ENCODE measurements at places on chromosomes 13 and 19. TPM values are rescaled to one million over a fixed set of nuclear protein-coding genes. Genes with fewer than 3 reads are reported as not detected.
A peak's percentile ranks its signal among the peaks of the same experiment; 100 is the strongest.

DNA sequence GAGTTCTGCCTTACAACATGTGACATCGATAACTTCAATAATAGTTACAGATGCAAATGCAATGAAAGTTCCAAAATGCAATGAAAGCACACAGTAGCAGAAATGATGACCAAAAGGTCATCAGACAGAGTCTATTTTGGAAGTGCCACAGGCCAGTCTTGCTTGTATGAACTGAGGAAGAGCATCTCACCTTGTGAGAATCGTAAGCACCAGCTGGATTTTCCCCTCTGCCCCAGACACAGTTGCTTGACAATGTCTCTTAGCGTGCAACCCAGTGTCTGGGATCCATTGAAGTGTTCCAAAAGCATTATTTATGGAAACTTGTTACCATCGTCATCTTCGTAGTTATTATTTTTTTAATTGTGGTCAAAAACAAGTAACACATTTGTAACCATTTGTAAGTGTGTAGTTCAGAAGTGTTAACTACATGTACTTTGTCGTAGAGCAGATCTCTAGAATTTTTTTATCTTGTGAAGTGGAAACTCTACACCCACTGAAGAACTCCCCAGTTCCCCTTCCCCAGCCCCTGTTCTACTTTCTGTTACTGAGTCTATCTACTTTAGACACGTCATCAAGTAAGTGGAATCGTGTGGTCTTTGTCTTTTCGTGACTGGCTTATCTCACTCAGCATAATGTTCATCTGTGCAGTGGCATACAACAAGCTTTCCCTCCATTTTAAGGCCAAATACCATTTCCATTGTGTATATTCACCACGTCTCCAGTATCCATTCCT, 170.0 kb upstream of the RNF113B start:
- H3K36me3 ChIP-seq: no peaks in the 10 kb centered on the region
- no peak overlapping the region for H3K4me3 ChIP-seq
- no peaks in the 10 kb centered on the region for H3K4me1 ChIP-seq
- no peak overlapping the region for H3K27ac ChIP-seq
- DNase-seq: no peak

DNA sequence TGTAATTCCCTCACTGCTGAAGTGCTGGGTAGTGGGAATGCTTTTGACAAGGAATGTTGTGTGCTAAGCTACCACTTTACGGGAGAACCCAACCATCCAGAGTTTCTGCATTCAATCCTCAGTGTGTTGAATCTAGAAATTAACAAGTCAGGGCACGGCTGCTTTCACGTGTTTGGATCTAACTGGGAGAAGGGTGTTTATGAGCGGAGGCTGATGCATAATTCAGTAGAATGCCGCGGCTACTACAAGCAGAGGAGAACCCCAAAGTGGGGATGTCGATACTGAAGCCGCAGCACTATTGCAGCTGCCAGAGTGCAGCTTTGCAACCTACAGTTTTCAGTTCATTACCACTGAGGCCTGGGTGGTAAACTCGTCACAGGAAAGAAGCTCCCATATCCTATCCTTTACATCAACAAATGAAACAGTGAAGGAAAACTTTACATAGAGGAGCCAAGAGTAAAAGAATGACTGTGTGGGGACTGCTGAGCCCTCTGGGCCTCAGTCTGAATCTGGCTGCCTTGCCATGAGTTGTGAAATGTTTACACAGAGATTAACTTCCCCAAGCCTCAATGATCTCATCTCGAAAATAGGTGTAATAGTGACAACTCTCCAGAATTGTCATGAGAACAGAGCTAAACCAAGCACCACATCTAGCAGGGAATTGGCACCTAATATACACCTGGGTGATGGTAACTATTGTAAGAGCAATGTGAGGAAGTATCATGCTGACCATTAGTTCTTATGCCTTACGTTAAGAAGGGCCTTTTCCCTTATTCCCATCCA, 531.7 kb downstream of the MYO16 start:
- no peaks in the 10 kb centered on the region for H3K4me1 ChIP-seq
- no peak overlapping the region for H3K27ac ChIP-seq
- H3K36me3 ChIP-seq: no peaks in the 10 kb centered on the region
- no peak overlapping the region for H3K4me3 ChIP-seq
- no peaks in the 10 kb centered on the region for H3K27me3 ChIP-seq

The ACER1 gene
- not detected for total RNA-seq

GRCh38 chr13:99702687-99703319, 201.5 kb downstream of the TM9SF2 start:
- no peaks in the 10 kb centered on the region for H3K4me1 ChIP-seq
- no peak overlapping the region for H3K27ac ChIP-seq
- H3K27me3 ChIP-seq: no peaks in the 10 kb centered on the region
- DNase-seq: no peak
- no peak overlapping the region for H3K4me3 ChIP-seq
- H3K36me3 ChIP-seq: no peaks in the 10 kb centered on the region

DNA sequence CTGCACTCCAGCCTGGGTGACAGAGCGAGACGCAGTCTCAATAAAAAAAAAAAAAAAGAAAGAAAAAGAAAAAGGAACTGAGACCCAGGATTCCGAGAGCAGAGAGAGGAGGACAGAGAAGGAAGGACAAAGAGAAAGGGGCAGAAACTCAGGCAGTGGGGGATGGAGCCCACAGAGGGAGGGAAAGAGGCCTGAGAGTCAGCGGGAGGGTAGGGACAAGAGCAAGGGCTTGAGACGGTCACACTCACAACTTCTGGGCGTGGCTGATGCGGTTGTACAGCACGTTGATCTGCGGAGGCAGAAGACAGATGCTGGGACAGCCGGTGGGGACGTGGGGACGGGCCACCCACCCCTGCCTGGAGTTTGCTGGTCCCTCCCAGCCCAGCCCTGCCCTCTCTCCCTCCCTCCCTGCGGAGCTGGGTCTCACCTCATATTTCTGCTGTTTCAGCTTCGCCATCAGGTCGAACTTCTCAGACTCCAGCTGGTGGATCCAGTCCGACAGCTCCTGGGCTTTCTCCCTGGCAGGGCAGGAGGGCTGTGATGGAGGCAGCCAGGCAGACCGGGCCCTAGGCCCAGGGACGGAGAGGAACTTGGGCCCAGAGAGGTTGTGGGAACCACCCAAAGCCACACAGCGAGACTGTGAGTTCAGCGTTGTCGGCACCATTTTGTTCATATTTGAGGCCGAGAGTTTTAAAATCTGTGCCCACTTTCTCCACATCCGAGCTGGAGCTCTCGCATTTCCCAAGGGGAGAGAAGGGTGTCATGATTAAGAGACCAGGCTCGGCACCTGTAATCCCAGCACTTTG, 15.2 kb downstream of the TNNT1 start:
- no peaks in the 10 kb centered on the region for H3K4me1 ChIP-seq
- peaks cover 20% of the 10 kb centered on the region for H3K36me3 ChIP-seq
- no peak for DNase-seq
- no peaks in the 10 kb centered on the region for H3K27me3 ChIP-seq
- H3K27ac ChIP-seq: no peak overlapping the region
- no peak overlapping the region for H3K4me3 ChIP-seq

The SHD gene
- not detected for total RNA-seq

DNA sequence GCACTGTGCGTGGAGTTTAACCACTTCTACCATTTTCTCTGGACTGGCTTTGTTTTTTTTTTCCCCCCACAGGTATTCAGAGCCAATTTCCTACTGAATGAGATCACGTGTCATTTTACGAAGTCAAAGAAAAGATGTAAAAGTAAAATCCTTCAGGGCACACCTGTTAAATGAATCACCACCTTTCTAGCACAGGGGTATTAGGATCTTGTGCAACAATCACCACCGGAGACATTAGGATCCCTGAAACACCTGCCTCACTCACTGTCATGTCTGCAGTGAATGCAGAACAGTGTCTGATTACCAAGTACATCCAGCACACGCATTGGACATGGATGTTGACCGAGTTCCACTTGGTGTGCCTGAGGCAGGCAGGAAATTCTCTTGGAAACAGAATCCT, 17.2 kb downstream of the BRD4 start:
- no peak overlapping the region for H3K4me3 ChIP-seq
- peaks cover 42% of the 10 kb centered on the region for H3K4me1 ChIP-seq
- no peaks in the 10 kb centered on the region for H3K27me3 ChIP-seq
- no peaks in the 10 kb centered on the region for H3K36me3 ChIP-seq

- no peaks in the 10 kb centered on the region for H3K27me3 ChIP-seq
- H3K4me3 ChIP-seq: no peak overlapping the region
- DNase-seq: no peak
- no peaks in the 10 kb centered on the region for H3K4me1 ChIP-seq
- H3K27ac ChIP-seq: no peak overlapping the region
Measured at GRCh38 chr13:99717959-99718674, 216.8 kb downstream of the TM9SF2 start.

The KLF2 gene
- 33.6 TPM for total RNA-seq

The ZNF525 gene
- 3.6 TPM for total RNA-seq

The NLRP8 gene
- not detected for total RNA-seq

The TMEM145 gene
- not detected for total RNA-seq

- DNase-seq: no peak
- H3K27me3 ChIP-seq: no peaks in the 10 kb centered on the region
- peaks cover 26% of the 10 kb centered on the region for H3K4me1 ChIP-seq
- no peak overlapping the region for H3K27ac ChIP-seq
- H3K36me3 ChIP-seq: no peaks in the 10 kb centered on the region
- no peak overlapping the region for H3K4me3 ChIP-seq
Measured at GRCh38 chr19:13881251-13881691, 4.3 kb downstream of the NANOS3 start.

GRCh38 chr13:53005626-53006025, 23.0 kb upstream of the OLFM4 start:
- H3K36me3 ChIP-seq: no peaks in the 10 kb centered on the region
- no peaks in the 10 kb centered on the region for H3K27me3 ChIP-seq
- no peak overlapping the region for H3K27ac ChIP-seq
- DNase-seq: no peak

GRCh38 chr19:11196406-11197287, 698 bp downstream of the KANK2 start:
- H3K4me3 ChIP-seq: peak overlapping the region; percentile 81
- peaks cover 6% of the 10 kb centered on the region for H3K27me3 ChIP-seq
- peak overlapping the region; percentile 97 for H3K27ac ChIP-seq
- peaks cover 46% of the 10 kb centered on the region for H3K36me3 ChIP-seq
- peaks cover 60% of the 10 kb centered on the region for H3K4me1 ChIP-seq

The CD209 gene
- total RNA-seq: 2.9 TPM

Data from heart left ventricle (tissue), 16 donors.